ENCODE measurements at places on chromosomes 6 and 20.

DNA sequence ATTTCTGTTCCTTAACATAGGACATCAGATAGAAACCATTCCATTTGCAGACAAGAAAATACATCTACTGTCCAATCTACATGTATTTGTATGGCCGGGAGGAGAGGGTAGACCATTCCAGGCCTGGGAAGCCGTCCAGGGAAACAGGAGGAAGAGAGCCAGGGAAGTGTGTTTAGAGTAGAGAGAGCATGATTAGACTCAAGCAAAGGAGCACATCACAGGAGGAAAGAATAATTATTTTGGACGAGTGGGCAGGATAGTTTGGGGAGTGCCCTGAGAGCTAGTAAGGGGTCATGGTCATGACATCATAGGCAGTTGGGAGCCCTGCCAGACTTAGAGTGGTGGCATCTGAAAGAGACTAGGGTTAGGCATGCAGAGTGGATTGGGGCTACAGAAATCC, 250.0 kb downstream of the HIVEP2 start:
- DNase-seq = peak; percentile 25

DNA sequence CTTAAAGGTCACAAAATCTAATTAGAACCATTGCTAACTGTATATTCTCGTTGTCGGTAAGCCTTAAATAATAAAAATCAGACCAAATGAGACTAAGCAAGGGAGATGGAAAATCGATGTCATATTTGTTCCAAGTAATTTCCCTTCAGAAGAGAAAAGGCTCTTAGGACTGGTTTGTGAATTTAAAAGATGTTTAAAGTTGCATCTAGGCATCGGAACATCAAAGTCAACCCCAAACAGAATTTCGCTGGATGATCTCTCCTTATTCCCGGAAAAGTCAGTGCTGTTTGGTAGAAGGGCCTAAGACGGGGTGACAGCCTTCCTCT, 63.8 kb downstream of the NPEPL1 start:
- no peak for DNase-seq

DNA sequence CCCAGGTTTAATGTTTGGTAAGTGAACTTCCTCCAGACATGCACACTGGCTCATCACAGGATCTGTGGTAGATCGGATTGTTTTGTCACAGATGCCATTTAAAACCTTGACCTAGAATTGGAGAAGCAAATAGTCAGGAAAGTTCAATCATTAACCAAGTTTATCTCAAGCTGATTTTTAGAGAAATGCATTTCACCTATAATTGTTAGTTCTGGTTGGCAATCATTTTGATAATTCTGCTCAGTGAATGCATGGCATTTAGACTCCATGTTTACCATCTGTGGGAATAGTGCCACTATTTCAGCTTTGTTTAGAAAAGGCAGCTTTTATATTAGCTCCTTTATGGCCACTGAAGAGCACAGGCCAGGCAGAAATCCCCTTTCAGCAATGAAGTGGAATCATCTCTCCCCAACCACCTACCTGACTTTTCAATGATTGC, 73.9 kb upstream of the IPCEF1 start:
- no peak for DNase-seq

DNA sequence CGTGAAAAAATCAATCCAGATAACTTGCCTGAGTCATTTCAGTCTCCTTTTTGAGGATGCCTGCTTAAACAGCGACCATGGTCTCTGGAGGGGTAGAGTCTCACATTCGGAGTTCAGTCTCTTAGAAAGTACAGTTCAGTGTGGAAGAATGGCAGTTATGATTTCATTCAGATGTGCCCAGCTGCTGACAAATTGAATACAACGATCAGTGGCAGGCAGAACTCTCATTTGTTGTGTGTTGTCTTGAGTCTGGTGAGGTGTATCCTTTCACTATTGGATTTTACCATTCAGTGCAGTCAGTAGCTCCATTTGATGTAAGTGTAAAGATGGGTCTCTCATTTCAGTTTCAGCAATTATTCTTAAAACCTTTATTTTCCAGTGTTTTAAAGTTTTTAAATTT, 639 bp upstream of the TULP4 start:
- no peak for DNase-seq

GRCh38 chr20:63301671-63302070, 8.7 kb downstream of the COL20A1 start:
- DNase-seq = no peak

- no peak for DNase-seq
These were observed 17.9 kb downstream of the EDN3 start for GRCh38 chr20:59318201-59318790.

GRCh38 chr20:37267667-37268313, 6.2 kb upstream of the GHRH start:
- DNase-seq = no peak

DNA sequence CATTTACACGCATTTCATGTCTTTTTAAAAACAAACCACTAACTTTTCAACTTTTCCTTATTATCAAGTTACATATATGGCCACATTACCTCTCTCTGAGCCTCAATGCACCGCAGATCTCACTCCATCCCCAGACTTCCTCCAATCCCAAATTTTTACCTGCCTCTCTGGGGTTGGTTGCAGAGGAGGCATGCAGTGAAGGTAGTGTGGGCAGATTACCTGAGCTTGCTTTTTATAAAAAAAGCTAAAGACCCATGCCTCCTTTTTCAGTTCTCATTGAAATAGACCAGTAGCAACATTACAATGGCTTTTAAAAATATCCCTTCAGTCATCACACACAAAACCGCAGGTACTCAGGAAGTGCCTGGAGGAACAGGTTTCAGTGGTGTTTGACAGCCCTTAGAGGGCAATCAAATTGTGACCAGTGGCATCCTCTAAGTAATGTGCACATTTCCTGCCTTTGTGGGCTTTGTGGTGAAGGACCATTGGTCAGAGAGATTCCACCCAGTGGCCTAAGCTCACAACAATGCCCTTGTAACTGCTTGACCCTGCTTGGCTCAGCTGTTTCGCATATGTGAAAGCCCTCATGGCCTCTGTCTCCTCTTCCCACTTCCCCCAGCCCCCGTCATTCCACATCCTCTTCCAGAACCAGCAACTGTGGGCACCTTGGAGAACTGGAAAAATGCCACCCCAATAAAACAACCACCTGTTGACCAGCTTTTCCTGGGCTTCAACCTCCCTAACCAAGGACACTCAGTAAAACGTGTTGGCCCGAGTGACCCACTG, 30.2 kb upstream of the IL17A start:
- peak; percentile 99 for DNase-seq

DNA sequence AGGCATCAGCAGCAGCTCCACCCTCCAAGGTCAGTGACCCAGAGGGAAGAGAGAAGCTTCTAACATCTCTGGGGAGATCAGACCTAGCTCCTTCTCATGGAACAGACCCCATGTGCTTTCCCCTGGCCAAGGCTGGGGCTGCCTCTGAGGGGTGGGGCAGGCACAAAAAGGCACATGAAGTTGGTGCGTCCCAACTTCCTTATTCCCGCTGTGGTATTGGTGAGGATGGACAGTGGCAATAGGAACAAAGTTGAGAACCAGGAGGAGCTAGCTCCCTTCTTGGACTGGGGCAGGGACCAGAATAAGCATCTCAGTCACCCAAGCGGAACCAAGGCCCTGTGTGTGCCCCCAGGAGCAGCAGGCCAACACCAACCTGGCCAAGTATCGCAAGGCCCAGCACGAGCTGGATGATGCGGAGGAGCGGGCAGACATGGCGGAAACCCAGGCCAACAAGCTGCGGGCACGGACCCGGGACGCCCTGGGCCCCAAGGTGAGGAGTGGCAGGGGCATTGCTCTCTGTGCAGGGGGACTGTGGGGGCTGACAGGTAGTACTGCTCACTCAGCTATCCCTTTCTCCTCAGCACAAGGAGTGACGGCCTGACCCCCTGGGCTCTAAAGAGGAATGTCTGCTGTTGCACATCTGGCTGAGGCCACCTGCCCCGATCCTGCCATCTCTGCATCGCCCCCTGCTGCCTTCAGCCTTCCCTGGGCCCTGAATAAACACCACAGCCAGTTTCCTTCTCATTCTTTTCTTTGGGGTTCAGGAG, 46.1 kb downstream of the MYH7B start:
- no peak for DNase-seq

GRCh38 chr6:20708367-20709124, 174.3 kb downstream of the CDKAL1 start:
- DNase-seq = peak; percentile 53

GRCh38 chr20:39032997-39033396, 70.9 kb downstream of the DHX35 start:
- no peak for DNase-seq

GRCh38 chr20:53625311-53626129, 31.9 kb upstream of the ZNF217 start:
- DNase-seq = no peak

DNA sequence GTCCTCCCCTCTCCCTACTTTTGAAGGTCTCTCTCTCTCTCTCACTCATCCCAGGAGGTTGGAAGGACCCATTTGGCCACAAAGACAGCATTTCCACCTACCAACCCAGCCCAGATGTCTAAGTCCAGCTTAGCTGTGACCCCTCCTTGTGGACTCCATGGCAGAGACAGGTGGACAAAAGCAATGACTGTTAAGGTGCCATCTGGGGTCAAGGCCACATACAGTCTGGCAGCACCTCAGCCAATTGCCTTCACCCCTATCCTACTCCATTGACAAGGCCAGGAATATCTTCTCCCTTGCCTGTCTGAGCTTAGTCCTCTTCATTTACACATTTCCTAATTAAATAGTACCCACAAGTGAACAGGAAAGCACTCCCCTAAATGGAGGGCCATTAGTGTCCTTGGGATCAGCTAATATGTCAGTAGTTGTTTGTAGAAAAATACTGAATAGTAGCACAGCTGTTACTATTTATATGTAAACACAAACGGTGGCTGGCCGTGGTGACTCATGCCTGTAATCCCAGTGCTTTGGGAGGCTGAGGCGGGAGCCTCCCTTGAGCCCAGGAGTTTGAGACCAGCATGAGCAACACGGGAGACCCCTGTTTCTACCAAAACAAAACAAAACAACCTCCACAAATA, 28.8 kb downstream of the GCM1 start:
- peak; percentile 90 for DNase-seq

DNA sequence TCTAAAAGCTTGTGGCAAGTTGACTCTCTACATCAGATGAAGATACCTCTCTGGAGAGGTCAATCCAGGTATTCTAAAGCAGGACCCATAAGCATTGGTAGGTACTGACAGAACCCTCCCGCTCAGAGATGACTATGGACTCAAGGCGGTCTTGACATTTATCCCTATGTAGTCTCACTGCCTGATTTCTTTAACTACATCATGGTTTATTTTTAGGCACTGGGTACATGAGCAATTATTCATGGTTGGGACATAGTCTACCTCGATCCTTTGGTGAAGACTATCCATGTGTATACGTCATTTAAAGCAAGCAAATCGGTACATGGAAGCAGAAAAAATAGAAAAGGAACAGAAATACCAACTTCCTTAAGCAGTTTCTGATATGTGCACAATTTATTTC, 136.2 kb upstream of the TAB2 start:
- no peak for DNase-seq

DNA sequence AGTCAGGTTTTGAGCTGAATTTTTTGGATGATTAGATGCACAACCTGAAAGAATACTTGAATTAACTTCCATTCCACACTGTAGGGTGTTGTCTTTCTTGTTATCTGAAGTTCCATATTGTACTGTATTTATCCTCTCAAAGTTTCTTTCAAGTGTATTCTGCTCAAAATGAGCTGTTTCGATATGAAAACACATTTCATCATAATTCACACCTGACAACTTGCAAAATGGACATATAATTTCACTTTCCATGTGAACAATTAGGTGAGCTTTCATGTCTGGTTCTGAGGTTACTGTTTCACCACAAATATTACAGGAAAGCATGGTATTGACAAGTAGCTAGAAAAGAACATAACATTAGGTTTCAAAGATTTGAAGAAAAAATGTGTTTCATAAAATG, 1.7 kb downstream of the ZUP1 start:
- DNase-seq = no peak

GRCh38 chr6:2958776-2959175, 12.6 kb downstream of the SERPINB6 start:
- no peak for DNase-seq

- DNase-seq = no peak
These were observed 231.4 kb downstream of the FOXC1 start for GRCh38 chr6:1841136-1841535.

All from M059J (cell line).